ENCODE measurements at places on chromosomes 3 and 15.

DNA sequence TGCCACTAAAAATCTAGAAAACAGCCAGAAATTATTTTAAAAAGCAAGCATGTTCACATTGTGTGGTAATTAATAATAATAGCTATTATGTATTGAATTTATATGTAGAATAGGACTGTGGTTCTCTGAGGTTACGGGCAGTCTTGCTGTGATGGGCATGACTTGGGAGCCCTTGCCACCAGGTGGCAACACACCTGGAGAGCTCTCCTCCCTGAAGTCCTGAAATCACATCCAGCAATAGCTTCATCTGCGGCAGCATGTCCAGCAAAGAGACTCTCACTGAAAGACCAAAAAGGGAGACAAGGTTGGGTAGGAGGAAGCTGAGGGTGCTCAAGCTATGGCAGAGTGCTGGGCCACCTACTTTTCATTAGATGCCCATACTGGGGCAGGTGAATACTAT is 206.8 kb upstream of the IL12A start:
- DNase-seq = no peak

GRCh38 chr3:134081211-134081610 is 51.5 kb upstream of the SLCO2A1 start:
- no peak for DNase-seq

- DNase-seq = no peak
Measured at GRCh38 chr15:28260722-28261121, 61.3 kb downstream of the HERC2 start.

- no peak for DNase-seq
Measured at GRCh38 chr3:119148493-119149180, 2.7 kb downstream of the TEX55 start.

DNA sequence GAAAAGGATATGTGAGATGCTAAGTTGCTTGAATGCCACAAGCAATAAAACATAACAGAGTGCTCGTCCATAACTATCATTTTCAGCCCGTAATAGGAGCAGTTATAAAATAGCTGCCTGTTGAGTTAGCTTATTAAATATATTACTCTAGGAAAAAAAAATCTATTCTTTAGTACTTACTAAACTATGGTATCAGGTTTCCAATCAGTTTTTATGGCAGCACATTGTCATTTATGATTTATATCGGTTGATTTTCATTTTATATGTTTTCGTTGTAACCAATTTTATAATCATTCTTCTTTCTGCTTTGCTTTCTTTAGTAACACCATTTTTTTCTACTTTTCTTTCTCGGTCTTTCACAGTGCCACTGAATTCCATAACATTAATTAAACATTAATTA is 51.9 kb downstream of the SEMA6D start:
- DNase-seq = no peak

DNA sequence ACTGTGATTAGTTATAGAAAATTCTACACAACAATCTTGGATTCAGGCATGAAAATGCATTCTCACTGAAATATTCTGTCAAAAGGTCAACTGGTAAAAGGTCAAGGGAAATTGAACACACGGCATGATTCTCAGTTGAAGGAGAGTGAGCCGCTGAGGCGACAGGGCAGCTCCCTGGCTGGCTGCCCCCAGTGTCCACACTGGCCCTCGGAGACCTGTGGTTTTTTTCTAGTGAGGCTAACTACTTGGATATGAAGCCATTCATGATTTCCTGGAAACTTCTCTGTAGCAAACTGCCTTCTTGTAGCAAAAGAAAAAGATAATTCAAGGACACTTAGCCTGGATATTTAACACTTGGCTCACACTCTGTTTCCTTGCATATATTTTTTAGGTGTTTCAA is 37.2 kb downstream of the AADACL2 start:
- DNase-seq = no peak

DNA sequence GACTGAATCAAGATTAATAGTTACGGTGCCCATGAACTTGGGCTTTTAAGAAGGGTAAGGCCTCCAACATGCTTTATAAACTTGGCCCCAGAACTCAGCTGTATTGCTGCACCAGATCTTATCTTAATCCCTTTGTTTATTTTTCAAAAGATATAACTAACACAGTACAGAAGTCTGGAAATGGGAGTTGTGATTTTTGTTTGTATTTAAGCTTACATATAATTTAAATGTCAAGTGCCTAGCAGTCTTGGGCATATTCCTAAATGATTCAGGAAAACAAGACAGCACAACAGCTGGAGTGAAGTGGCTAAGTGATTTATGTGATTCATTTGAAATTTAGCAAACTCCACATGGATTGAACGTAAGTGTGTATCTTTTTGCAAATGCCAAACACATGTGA is 56.2 kb downstream of the NBEAL2 start:
- no peak for DNase-seq

GRCh38 chr3:133937061-133937686 is 41.5 kb upstream of the RAB6B start:
- DNase-seq = no peak

DNA sequence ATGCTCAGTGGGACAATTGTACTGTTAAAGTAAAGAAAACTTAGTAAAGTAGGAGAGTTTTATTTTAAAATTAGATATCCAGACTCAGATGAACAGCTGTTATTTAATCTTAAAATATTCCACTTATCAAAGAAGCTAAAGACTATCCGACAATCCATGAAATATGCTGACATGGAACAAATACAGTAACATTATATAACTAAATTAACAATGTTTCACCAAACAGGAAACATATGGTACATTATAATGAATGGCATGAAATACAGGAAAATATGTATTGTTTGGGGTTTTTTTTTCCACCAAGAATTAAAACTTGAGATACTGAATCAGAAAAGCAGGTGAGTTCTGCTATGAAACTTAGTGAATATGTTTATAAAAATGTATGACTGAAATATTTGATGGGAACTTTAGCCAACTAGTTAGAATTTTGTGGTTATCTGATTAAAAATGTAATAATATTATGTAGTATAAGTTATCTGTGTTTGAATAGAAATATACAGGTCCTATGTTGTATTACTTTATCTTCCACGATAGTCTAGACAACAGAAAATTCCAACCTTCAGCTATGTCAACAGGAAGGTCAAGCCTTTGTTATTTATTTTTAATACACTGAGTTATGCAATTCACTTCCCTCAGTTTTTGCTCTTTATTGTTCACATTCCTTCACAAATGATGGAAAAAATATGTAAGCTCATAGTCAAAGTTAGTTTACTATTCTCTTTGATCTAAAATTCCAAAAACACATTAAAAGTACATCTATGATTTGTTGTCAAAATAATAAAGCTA is 72.7 kb downstream of the UACA start:
- no peak for DNase-seq

DNA sequence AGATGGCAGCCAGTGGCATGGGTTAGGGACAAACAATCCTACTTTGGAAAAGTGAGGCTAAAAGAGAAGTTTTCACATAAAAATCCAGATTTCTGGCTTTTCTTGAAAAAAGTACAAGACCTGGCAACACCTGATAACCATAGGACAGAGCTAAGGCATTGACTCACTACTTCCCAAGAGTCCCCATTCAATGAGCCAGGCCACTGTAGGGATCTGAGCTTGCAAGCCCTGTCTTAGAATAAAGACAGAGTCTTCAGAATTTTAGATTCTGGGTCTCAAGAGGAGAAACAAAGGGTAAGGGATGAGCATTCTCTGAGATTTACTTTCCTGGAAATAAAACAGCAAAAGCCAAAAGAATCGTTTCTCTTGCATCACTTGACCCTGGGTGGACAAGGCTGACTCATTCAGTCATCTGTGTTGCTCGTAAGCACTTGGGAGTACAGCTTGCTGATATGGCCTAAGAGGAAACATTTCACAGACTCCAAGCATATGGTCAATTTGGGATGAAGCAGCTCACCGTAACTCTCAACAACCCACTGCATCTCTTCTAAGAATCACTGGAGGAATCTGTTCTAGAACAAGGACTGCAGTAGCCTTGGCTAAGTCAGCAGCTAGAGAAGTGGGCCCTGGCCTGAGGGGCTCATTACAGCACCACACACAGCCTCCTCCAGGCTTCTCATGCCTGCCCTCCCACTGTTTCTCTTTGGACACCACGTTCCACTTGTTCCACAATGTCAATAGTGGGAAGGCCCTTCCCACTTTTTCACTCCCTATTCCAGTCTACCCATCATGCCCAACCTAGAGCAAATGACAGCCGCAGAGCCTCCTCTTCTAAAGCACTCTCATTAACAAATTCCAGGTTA is 86.2 kb downstream of the RFTN1 start:
- no peak for DNase-seq

GRCh38 chr3:178097576-178097975 is 438.7 kb upstream of the KCNMB2 start:
- DNase-seq = no peak

DNA sequence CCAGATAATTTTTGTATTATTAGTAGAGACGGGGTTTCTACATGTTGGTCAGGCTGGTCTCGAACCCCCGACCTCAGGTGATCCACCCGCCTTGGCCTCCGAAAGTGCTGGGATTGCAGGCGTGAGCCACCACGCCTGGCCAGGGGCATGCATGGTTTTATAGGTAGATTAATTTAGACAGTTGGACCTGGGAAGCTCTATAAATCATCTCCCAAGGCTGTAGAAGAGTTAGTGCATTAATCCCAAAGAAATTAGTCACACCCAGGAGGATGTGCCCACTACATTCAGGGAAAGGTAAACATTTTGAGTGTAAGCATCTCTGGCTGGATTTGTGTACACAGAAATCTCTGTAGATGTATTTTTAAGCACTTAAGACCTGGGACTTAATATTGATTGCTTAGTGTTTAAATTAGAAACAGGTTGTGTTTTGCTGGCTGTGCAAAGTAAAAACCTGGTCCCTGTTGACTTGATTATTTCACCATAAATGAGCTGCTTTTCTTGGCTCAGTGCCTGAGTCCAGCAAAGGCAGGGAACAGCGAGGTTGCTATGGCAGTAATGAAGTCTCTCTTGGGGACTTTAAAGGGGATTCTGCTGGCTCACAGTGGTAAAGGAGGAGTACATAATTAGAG is 19.2 kb downstream of the EXOSC7 start:
- DNase-seq = no peak

GRCh38 chr3:129416415-129416814 is 12.0 kb downstream of the EFCAB12 start:
- DNase-seq = no peak

GRCh38 chr3:134453631-134454030 is 32.2 kb downstream of the ANAPC13 start:
- no peak for DNase-seq

DNA sequence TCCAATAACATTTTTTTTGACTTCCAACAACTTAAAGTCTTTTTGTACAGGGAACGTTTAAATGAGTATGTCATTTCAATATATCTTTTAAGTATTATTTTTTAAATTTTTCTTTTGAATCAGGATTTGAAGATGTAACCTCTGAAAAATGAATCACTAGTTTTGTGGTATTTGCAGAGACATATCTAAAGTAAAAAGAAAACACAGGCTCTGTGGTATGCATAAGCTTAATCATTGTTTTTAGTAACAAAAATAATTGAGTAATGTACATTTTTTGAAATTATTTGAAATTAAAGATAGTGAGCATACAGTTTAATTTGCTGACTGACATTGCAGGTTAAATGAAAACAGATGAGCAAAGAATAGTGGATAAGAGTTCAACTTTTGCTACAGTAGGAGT is 531.3 kb downstream of the ROBO1 start:
- DNase-seq = no peak

GRCh38 chr15:88440021-88440420 is 27.2 kb downstream of the MRPL46 start:
- DNase-seq = no peak

- DNase-seq = no peak
Measured at GRCh38 chr3:67719333-67719732, 64.9 kb upstream of the SUCLG2 start.

- DNase-seq = no peak
Measured at GRCh38 chr3:105397974-105398373, 31.3 kb downstream of the ALCAM start.

DNA sequence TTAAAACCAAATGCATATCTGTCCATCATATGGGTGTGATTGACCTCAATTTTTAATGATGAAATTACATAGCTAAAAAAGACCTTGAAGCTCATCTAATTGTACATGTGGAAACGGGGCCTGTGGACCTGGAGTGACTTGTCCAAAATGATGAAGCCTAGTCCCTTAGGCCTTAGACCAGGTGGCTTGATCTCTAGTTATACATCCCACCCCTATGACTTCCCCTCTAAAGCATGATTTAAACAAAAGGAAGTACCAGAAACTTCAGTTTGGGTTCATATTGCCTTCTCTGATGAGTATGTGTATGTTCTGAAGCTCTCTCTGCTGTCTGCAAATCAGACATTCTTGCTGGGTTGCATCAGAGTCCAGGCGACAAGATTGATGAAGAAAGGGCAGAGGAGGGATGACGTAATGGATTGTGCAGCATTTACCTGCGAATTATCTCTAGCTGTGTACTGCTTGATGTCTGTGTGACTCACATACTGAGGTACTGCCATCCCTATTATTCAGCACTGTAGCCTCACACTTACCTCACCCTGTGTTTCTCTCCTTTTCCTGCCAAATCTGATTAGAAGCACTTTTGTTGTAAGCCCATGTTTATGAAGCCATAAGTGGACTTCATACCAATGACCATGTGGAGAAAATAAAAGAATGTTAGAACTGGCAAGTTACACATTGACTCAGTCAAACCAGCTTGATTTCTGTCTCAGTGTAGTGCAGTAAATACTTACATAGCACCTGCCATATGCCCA is 111.5 kb downstream of the FILIP1L start:
- no peak for DNase-seq

GRCh38 chr3:20870106-20870899 is 684.3 kb upstream of the SGO1 start:
- DNase-seq = no peak

GRCh38 chr3:52190294-52191074 is 7.5 kb upstream of the ALAS1 start:
- DNase-seq = no peak
